ENCODE measurements at places on chromosomes 2 and 18. TPM values are rescaled to one million over a fixed set of nuclear protein-coding genes. Genes with fewer than 3 reads are reported as not detected.

- DNase-seq, result no peak
Observed at GRCh38 chr2:237942513-237942899, 24.3 kb upstream of the UBE2F start.

Gene REG1A
- total RNA-seq, result not detected

- no peak for DNase-seq
Observed at GRCh38 chr18:42525905-42526304, 570.9 kb downstream of the PIK3C3 start.

Gene RUFY4
- total RNA-seq, result 1.8 TPM

Gene MC2R
- total RNA-seq, result not detected

Gene LRRC30
- not detected for total RNA-seq
